NCI-H2107 (cell line): ENCODE measurements at places on chromosomes 1 and 21.

DNA sequence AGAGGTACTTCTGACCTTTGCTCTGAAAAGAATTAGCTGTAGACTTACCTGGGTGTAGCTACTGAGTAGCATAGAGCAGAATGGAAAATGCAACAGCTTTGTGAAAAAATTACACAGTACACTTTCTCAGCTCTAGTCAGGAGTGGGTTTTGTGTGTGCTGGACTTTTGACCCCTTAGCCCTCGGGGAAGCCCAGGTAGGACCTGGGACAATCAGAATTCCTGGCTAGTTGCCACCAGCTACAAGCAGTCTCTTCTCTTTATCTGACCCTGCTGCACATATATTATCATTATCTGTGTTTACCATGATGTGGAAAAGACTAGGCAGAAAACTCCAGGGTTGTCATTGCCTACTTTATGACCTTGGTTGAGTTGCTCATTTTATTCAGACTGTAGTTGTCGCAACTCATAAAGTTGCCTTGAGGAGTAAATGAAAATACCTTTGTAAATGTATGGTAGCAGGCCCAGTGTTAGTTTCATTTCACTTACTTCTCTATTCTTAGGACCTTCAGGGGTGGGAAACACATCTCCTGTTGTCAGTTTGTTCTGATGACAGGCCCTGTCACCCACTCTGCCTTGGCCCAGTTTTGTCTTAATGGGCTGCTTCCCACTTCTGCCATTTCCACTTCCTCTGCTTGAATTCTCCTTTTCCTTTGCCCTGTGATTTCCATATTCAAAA is 5.4 kb downstream of the NEK7 start:
- no peak for DNase-seq

GRCh38 chr1:32761253-32761877 is 55.8 kb downstream of the YARS1 start:
- DNase-seq = no peak

GRCh38 chr1:234710936-234711724 is 101.2 kb upstream of the IRF2BP2 start:
- no peak for DNase-seq

DNA sequence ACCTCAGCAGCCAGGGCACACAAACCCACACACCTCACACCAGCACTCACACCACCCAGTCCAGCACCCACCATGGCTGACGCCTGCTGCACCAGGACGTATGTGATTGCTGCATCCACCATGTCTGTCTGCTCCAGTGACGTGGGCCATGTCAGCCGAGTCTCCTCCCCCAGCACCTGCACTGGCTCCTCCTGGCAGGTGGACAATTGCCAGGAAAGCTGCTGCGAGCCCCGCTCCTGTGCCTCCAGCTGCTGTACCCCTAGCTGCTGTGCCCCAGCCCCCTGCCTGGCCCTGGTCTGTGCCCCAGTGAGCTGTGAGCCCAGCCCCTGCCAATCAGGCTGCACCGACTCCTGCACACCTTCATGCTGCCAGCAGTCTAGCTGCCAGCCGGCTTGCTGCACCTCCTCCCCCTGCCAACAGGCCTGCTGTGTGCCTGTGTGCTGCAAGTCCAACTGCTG is at the start of gene KRTAP10-8:
Gene KRTAP10-8 (plus strand): TSS at position 51 of the 458 bp plus-strand sequence. CDS start 22 bp downstream, at position 73.
- no peak for DNase-seq

DNA sequence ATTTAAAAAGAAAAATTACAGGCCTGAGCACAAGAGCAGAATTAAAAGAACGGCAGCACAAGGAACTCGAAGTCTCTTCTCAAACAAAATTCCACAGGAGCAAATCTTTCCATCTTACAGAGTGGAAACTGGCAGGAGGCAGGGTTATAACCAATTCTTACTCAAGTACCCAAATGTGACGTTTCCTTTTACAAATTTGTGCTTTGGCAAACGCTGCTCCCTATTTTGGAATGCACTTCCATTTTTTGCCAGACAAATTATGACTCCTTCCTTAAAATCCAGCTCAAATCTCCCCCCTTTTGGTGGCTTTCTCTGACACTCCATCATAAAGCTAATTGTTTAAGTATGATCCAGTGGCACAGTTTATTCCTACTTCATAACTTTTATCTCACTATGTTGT is 7.8 kb downstream of the ERI3 start:
- DNase-seq = no peak

DNA sequence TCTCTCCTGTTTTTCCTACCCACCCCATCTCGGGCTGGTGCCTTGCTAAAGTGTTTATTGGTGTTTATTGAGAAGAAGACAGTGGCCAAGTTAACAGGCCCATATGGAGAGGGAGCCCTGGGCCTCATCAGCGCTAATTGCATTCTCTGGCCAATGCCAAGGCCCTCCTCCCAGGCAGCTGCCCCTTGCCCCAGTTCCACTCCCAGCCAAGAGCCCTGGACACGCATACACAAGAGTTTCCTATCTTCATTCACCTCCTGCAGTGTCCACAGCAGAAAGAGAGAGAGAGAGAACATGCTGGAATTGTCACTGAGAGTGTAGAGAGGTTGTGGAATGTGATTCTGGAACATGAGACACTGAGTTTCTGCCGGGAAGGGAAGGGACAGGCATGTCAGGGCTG is 25.4 kb upstream of the VWA5B1 start:
- no peak for DNase-seq

GRCh38 chr21:39332175-39332574 is 16.7 kb downstream of the HMGN1 start:
- no peak for DNase-seq

DNA sequence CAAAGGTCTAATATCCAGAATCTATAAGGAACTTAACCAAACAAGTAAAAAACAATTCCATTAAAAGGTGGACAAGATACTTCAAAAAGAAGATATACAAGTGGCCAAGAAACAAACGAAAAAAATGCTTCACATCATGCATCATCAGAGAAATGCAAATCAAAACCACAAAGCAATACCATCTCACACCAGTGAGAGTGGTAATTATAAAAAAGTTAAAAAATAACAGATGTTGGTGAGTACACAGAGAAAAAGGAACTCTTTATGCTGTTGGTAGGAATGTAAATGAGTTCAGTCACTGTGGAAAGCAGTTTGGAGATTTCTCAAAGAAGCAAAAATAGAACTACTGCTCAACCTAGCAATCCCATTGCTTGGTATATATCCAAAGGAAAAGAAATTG is 218.6 kb downstream of the SLC44A5 start:
- no peak for DNase-seq

DNA sequence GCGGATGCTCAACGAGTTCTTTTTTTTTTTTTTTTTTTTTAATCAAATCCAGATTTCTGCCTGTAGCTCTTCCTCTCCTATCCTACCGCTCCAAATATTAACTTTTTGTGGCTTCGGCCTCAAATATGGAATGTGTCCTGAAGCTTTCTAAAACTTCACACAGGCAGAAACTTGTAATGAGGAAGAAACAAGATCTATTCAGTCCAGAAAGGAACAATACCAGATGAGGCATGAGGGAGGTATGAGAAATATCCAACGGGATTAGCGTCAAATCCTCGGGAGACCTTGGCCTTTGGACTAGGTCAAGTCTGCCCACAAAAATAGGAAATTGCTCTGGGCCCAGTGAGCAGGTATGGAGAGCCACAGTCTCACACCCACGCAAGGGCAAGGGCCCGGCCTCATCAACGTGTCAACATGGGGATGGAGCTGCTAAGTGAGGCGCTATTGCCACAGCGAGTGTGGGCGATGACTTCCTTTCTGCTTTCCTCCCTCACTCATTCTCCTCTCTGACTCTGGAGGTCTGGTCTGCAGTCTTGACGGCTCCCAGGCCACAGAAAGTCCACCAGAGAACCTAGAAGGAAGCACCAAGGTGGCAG is 66.6 kb downstream of the BCAR3 start:
- no peak for DNase-seq

- no peak for DNase-seq
Measured at GRCh38 chr1:200409203-200409760, 554 bp downstream of the ZNF281 start.

GRCh38 chr21:27802816-27803475 is 836.1 kb upstream of the ADAMTS5 start:
- DNase-seq = no peak

DNA sequence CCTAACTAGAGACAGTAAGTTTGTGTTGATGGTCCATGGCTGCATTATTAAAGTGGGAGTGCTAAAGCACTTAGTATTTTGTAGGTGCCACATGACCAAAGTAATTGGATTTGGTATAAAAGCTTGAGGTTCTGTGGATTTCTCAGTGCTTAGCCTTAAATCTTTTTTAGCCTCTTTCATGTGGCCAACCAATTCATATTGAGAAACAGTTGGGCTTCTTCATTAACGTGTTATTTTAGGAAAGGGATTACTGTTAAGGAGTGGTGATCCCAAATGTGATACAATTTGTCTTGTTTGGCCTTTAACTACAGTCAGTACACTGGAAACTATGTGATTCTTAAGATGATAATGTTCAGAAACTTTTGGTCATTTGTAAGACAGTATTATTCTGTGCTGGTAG is 25.5 kb downstream of the MAN1A2 start:
- no peak for DNase-seq

- DNase-seq = no peak
Measured at GRCh38 chr1:171110621-171111326, 20.1 kb downstream of the FMO3 start.

- no peak for DNase-seq
Measured at GRCh38 chr21:31255896-31256295, 88.2 kb downstream of the TIAM1 start.

GRCh38 chr1:43753422-43753821 is 46.1 kb downstream of the ST3GAL3 start:
- no peak for DNase-seq

- no peak for DNase-seq
Measured at GRCh38 chr21:45334591-45335081, 46.9 kb upstream of the POFUT2 start.

DNA sequence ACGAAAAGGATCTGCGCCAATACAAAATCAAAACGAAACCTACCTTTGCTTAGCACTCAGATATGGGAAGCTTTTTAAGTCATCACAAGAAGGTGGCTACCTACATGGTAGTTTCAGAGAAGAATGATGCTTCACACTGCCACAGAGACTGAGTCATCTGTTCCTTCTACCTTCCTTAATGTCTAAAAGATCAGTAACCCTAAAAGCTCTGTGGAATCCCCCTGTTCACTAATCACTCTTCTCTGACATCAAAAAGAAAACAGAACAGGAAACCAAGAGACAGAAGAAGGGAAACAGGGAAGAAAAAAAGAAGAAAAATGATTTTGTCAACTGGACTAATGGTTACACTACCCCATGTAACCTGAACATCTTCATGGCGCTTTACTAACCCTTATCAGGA is 177.2 kb downstream of the SMYD3 start:
- no peak for DNase-seq

GRCh38 chr21:44445145-44445812 is 10.0 kb upstream of the LRRC3 start:
- no peak for DNase-seq

GRCh38 chr1:201260236-201260590 is 23.1 kb upstream of the PKP1 start:
- DNase-seq = no peak

- DNase-seq = no peak
Measured at GRCh38 chr1:63935143-63935542, 161.3 kb downstream of the ROR1 start.

GRCh38 chr1:107141491-107142126 is 770 bp downstream of the NTNG1 start:
- no peak for DNase-seq

GRCh38 chr1:240462766-240463395 is 149.1 kb downstream of the GREM2 start:
- no peak for DNase-seq

DNA sequence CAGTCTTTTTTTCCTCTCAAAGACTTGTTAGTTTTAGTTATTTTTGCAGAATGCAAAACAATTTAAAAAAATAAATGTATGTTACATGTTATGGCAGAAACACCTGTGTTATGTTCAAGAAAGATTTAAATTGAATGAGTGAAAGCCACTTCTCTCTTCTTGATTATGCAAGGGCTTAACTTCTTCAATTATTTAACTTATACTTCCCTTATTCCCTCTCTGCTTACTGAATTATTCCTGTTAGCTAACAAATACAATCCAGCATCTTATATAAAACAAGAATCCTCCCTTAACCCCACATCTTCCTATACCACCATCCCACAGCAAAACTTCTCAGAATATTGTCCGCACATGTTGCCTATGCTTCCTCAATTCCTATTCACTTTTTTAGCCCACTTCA is 10.7 kb upstream of the FCER1A start:
- no peak for DNase-seq

- no peak for DNase-seq
Measured at GRCh38 chr1:112651205-112651604, 23.3 kb upstream of the MOV10 start.

- no peak for DNase-seq
Measured at GRCh38 chr1:79042539-79042938, 36.0 kb upstream of the ADGRL4 start.

GRCh38 chr21:16078382-16078781 is 348.6 kb downstream of the USP25 start:
- no peak for DNase-seq

GRCh38 chr1:29452463-29453230 is 216.3 kb downstream of the PTPRU start:
- DNase-seq = no peak

GRCh38 chr1:176559474-176559873 is 96.5 kb downstream of the PAPPA2 start:
- DNase-seq = no peak

DNA sequence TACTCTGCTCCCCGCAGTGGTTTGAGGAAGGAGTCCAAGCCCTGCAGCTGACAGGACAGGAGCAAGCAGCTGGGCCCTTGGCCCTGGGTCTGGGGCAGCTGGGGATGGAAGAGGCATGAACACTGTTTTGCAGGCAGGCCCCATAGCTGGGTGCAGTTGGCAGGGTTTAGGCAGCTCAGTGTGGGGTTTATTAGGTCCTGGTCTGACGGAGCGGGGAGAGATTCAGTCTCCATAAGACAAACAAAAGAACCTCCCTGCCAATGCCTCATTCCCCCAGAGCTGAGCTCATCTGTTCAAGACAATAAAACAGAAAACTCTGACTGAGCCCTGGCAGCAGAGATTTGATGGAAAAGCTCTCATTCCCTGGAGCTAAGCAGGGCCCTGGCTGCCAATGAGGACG is 37.3 kb downstream of the OLFML2B start:
- no peak for DNase-seq

- DNase-seq = no peak
Measured at GRCh38 chr1:211537253-211537652, 41.7 kb downstream of the SLC30A1 start.

DNA sequence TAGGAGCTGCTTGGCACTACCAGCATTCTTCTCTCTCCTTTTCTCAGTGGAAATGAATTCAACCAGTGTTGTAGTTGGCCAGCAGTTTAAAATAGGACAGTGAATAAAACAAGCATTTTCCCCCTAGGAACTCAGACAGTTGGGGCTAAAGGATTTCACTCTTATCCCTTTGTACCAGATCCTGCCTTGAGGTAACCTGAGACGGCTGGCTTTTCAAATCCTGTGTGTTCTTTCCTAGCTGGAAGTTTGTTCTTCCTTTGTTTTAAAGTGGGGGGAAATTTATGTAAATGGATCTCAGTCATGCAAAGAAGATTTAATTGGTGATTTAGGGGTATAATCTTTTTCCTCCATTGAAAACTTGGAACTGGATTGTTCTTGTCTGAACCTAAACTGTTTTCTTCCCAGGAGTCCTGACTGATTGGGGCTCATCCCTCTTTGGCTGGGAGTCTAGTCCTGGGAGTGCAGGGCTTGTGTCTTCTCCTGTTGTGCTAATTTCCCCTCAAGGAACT is 23.3 kb downstream of the ZP4 start:
- no peak for DNase-seq
